ENCODE measurements at places on chromosomes 5 and 9. TPM values are rescaled to one million over a fixed set of nuclear protein-coding genes. Genes with fewer than 3 reads are reported as not detected.

NOXA1 gene
- total RNA-seq, result 2.1 TPM

EGFLAM gene
- 0.49 TPM for total RNA-seq

SCGB3A1 gene
- total RNA-seq, result 0.32 TPM

ENTREP1 gene
- total RNA-seq, result 19.8 TPM

NFIB gene
- total RNA-seq, result 70.6 TPM

PCDHGA9 gene
- 0.97 TPM for total RNA-seq

NUP214 gene
- total RNA-seq, result 10.4 TPM

GABRA1 gene
- not detected for total RNA-seq

ZFP37 gene
- total RNA-seq, result 0.49 TPM

TAL2 gene
- total RNA-seq, result not detected

WDR70 gene
- 30.8 TPM for total RNA-seq

MPDZ gene
- total RNA-seq, result 128 TPM

NUTM2G gene
- total RNA-seq, result not detected

FOXD4 gene
- total RNA-seq, result 0.25 TPM

CDC20B gene
- not detected for total RNA-seq

All from bladder microvascular endothelial cell (primary cell).